NCI-H187 treated with DMSO at 0.1 percent for 48 hours (cell line): ENCODE measurements at places on chromosomes 2 and 18.

- DNase-seq = no peak
Observed at GRCh38 chr2:129710670-129711495, 268.6 kb upstream of the RAB6C start.

DNA sequence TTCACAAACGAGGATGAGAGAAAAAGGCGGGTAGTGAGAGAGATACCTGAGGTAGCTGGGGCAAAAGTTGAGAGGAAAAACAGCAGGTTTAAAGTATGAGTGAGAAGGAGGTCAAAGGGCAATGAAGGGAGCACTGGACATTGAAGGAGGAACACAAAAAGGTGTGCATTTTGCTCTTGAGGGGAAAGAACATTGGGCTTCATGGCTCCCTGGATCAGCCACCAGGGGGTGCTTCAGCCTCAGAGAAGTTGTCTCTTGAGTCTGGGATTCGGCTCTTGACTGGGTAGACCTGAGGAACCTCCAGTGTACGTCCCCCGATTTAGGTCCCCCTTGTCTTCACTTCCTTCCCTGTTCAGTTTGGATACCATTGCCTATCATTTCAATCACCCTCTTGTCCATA lies 128.5 kb downstream of the RAPGEF4 start:
- DNase-seq = no peak

DNA sequence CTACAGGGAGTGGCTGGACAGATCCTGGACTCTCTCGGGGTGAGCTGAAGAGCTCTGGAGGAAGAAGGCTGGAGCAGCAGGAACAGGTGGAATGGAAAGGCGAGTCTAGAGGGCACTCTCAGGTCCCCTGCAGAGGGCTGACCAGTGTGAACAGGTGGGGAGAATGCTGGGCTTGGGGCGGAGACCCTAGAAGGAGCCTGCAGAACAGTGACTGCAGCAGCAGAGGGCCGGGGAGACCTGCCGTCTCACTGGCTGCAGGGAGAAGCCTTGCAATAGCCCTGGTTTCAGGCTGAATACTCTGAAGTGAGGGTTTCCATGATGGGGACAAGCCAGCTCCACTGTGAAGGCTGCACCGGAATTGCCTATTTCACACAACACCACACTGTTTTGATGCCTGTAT lies 626.7 kb upstream of the SALL3 start:
- no peak for DNase-seq

- DNase-seq = no peak
Observed at GRCh38 chr18:10194592-10194991, 259.8 kb upstream of the APCDD1 start.

DNA sequence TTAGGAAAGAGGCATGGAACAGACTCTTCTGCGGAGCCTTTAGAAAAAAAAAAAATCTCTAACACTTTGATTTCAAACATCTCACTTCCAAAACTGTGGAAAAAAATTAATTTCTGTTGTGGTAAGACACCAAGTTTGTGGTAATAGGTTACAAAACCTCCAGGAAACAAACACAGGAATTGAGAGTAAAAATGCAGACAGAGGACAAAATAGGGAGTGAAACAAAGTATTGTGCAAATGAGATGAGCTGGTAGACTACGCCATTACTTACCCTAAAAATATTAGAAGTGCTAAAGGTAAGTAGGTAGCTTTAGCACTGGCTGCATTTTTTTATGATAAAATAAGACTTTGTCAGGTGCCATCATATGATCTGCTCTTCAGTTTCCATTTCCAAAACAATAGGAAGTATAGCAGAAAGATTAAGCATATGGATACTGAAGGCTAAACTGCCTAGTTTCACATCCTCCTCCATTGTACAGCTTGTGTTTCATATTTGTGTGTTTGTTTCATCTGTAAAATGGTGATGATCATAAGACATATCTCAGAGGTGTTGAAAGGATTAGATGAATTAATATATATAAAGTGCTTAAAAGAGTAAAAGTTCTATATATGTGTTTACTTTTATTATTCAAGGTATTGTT lies 309.2 kb downstream of the NR4A2 start:
- no peak for DNase-seq

GRCh38 chr2:160406591-160407392 lies 86.8 kb downstream of the RBMS1 start:
- no peak for DNase-seq

DNA sequence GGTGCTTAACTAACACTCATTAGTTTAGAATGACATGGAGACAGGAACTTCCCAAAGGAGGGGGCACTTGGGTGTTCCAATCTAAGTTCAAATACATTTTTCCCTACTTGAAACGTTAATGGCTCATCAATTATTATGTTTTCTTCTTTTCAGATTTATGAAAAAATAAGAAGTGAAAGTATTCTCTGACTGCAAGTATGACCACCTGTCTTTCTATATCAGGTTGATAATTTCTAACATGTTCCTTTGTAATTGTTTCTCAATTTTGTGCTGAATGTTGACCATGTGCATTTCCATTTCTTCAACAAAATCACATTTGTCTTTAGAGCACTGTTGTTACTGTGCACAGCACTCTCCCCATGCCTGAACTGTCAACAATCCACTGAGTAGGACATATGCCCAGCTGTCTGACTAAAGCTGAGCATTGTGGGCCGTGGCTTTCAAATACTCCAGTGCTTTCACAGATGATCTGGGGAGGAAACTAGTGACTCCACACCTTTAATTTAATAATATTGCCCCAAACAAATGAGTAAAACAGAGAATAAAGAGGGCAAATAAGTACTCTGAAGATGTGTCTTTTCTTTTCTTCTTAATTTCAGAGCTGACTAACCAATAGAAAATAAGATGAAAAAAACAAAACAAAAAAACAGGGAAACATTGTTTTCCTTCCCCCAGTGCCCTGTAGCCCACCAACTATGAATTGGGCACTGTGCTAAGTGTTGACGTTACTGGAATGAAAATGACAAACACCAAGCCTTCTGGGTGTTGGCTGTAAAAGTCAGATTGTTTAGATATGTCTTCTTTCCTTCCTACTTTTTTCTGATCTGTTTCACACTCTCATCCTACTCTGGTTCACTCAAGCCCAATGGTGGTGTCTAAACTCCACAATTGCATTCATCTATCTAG lies 16.0 kb downstream of the LANCL1 start:
- DNase-seq = no peak

- DNase-seq = peak; percentile 12
Observed at GRCh38 chr2:13006829-13007717, 290.3 kb downstream of the TRIB2 start.

DNA sequence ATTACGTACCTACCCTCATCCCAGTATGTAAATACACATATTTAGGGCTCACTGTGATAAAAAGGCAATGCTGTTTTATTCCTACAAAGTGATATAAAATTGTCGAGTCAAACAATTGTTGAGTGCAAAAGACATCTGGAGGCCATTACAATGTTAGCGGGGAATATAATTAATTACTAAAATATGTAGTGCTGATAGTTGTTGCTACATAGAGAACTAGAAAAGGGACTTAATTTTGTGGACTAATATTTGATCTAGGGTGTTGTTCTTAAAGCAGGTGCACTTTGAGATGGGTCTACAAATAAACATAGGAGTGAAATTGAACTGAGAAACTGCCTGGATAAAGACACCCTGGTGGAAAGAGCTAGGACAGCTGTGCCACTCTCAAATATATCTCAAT lies 300.1 kb downstream of the NOL4 start:
- DNase-seq = no peak

DNA sequence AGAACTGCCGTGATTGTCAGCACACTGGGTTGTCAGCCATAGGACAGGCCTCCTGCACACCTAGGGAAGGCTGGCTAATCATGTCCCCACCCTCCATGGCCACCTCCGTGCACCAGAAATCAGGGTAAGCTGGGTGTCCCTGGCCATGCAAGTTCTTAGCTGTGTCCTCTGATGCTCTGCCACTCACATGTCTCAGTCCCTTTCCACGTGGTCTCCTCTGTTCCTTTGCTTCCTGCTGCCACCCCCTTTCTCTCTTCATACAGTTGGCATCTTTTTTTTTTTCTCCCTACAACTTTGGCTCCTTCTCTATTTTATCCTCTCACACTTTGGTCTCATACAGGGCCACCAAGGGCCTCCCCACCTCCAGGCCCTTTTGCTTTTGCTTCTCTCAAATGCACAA lies 153.7 kb downstream of the TPGS2 start:
- DNase-seq = no peak

- DNase-seq = no peak
Observed at GRCh38 chr2:241208058-241208457, 19.6 kb downstream of the ANO7 start.

- no peak for DNase-seq
Observed at GRCh38 chr2:71605781-71606241, 152.4 kb downstream of the DYSF start.

DNA sequence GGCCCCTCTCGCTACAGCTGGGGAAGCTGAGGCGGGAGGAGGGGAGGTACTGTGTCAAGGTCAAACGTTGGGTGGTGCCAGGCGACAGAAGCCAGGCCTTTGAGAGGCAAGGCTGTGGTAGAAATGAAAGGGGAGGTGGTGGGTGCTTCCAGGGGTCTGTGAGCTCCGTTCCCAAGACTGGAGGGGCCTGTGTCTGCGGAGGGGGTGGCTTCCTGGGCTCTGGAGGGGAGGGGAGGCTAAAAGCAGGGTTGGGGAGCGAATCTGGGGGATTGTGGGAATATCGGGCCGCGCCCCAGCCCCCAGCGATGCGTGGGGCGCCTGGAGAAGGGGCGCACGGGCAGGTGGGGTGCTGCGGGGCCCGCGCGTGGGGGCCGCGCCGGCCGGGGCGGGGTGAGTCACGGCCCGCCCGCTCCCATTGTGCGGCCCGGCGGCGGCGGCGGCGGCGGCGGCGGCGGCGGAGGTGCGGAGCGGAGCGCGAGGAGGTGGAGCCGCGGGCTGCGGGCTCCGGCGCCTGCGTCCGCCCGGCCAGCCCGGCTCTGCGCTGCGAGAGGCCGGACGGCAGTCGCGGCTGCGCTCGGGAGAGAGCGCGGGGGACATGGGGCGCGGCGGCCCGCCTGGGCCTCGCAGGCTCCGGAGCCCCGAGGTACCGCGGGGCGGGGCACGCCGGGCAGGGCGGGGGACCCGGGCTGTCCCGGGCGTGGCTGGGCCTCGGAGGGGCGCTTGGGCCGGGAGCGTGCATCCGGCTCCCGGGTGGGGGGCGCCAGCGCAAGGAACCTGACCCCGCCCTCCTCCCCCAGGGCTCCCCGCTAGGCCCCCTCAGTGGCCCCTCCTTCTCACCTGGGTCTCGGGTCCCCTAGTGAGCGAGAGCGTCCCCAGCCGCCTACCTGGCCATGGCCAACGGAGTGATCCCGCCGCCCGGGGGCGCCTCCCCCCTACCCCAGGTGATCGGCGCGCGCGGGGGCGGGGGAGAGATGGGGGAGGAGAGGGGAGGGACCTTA lies at the start of gene SLC4A3:
Gene SLC4A3, plus strand, starts transcription at position 528 of the 998 bp plus-strand sequence. Its CDS starts 363 bp downstream, at position 891.
- DNase-seq = no peak

DNA sequence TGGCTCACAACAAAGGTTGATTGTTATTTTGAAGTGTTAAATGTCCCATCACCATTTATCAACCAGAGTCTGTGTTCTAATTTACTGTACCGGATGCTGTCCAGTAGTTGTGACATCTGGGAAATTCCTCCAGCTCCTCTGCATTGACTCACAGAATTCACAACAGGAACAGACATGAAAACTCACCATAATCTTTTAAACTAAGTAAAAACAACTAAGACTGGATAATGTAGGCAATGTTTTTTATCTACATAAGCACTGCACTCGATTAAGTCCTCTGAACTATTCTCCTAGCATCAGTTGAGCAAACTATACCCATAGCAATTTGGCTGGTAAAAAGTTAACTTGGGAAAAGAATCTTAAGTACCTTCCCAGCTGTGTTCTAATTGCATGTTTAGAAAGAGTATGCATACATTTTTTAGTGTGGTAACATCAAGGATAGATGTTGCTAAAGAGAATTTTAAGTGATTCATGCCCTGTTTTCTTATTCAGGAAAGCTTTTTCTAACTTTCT lies 42.9 kb upstream of the MYO1B start:
- no peak for DNase-seq

GRCh38 chr2:238117199-238118154 lies 17.3 kb downstream of the ESPNL start:
- no peak for DNase-seq

GRCh38 chr2:36516136-36516870 lies 81.7 kb downstream of the FEZ2 start:
- DNase-seq = no peak
